ENCODE measurements at places on chromosomes 6 and 20.

- no peak for DNase-seq
These were observed 65.8 kb downstream of the SHPRH start for GRCh38 chr6:145898376-145898775.

GRCh38 chr6:42419490-42420280 lies 32.0 kb downstream of the TRERF1 start:
- DNase-seq, result no peak

- DNase-seq, result peak; percentile 89
These were observed 107.4 kb downstream of the SCML4 start for GRCh38 chr6:107716688-107717089.

DNA sequence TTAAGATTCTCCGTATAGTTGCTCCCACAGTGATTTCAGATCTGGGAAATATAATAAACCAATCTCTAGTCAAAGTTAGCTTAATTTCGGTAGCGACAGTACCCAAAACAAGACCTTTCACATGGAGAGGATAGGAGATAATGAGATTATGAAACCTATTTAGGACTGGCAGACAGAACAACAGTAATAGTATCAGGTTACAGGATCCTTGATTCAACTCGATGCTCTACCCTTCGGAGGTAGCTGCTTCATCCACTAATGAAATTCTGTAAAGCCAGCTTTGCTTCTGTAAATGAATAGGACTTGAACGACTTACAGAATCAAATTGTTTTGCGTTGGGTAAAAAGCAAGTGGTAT lies 534 bp upstream of the AKIRIN2 start:
- DNase-seq, result no peak

Measured in CD4-positive, alpha-beta T cell treated with Interleukin-15 for 1 hour (primary cell).